ENCODE measurements at places on chromosomes 13 and 19. TPM values are rescaled to one million over a fixed set of nuclear protein-coding genes. Genes with fewer than 3 reads are reported as not detected.
A peak's percentile ranks its signal among the peaks of the same experiment; 100 is the strongest.

The FGF22 gene
- 0.85 TPM for polyA plus RNA-seq

The LILRA2 gene
- polyA plus RNA-seq = 51.6 TPM

The DAND5 gene
- polyA plus RNA-seq = 0.01 TPM

The RYR1 gene
- 2.8 TPM for polyA plus RNA-seq

The ONECUT3 gene
- polyA plus RNA-seq = not detected

The ZNF665 gene
- polyA plus RNA-seq = 2.8 TPM

The METTL21C gene
- not detected for polyA plus RNA-seq

The IGFL2 gene
- polyA plus RNA-seq = not detected

DNA sequence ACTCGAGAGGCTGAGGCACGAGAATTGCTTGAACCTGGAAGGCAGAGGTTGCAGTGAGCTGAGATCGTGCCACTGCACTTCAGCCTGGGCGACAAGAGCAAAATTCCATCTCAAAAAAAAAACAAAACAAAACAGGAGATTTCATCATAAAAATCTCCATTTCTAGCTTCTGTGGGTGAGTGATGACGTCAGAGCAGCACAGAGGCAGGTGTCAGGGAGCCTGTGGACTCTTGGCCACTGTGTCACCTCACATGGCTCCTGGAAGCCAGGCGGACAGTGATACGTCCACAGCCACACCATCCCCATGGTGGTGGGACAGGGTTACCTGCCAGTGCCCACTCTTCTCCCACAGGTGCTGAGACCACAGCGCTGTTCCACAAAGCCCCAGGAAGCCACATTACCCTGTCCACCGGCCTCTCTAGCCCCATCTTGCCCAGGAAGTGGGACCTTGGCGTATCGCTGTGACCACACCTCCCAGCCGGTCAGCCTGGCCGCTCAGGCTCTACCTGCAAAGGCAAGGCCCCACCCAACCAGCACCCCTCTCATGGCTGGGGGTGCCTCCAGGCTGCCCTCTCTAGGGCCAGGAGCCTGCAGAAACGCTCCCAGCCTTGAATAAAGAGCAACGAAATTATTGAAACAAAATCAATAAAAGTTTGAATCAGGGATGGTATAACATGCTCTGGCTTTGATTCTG, 2.5 kb upstream of the FXYD3 start:
- no peaks in the 10 kb centered on the region for H3K36me3 ChIP-seq
- no peaks in the 10 kb centered on the region for H3K27me3 ChIP-seq
- no peaks in the 10 kb centered on the region for H3K4me1 ChIP-seq
- H3K4me3 ChIP-seq = no peak overlapping the region
- no peak for DNase-seq

- H3K4me3 ChIP-seq = peak overlapping the region; percentile 5
- peak overlapping the region; percentile 95 for H3K27ac ChIP-seq
- peaks cover 6% of the 10 kb centered on the region for H3K36me3 ChIP-seq
Measured at GRCh38 chr19:36128392-36128736, 11.5 kb upstream of the CAPNS1 start.

GRCh38 chr19:4914736-4915501, 5.6 kb downstream of the UHRF1 start:
- no peak overlapping the region for H3K27ac ChIP-seq
- peaks cover 20% of the 10 kb centered on the region for H3K4me1 ChIP-seq
- no peak for DNase-seq
- no peaks in the 10 kb centered on the region for H3K36me3 ChIP-seq
- H3K4me3 ChIP-seq = no peak overlapping the region
- H3K27me3 ChIP-seq = no peaks in the 10 kb centered on the region

- no peak overlapping the region for H3K4me3 ChIP-seq
- H3K27me3 ChIP-seq = no peaks in the 10 kb centered on the region
- H3K27ac ChIP-seq = no peak overlapping the region
- peaks cover 4% of the 10 kb centered on the region for H3K4me1 ChIP-seq
Measured at GRCh38 chr13:44899967-44900366, 89.3 kb downstream of the NUFIP1 start.

DNA sequence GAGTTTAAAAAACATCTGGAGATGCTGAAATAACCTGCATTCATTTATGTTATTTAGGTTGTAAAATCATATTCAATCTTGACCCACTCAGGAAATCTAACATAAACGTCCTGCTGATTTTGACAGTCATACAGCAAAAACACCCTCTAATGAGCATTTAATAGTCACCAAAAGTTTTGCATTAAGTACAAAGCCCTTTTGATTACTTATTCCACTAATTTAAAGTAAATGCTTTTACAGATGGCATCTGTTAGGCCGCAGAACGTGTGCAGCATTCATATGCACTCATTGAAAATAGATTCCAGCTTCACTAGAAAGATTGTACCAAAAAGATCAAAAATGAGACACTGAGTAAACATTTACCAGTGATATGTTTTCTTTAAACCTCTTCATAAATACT, 1295.1 kb downstream of the EFNB2 start:
- DNase-seq = no peak
- no peaks in the 10 kb centered on the region for H3K27me3 ChIP-seq
- no peak overlapping the region for H3K27ac ChIP-seq

DNA sequence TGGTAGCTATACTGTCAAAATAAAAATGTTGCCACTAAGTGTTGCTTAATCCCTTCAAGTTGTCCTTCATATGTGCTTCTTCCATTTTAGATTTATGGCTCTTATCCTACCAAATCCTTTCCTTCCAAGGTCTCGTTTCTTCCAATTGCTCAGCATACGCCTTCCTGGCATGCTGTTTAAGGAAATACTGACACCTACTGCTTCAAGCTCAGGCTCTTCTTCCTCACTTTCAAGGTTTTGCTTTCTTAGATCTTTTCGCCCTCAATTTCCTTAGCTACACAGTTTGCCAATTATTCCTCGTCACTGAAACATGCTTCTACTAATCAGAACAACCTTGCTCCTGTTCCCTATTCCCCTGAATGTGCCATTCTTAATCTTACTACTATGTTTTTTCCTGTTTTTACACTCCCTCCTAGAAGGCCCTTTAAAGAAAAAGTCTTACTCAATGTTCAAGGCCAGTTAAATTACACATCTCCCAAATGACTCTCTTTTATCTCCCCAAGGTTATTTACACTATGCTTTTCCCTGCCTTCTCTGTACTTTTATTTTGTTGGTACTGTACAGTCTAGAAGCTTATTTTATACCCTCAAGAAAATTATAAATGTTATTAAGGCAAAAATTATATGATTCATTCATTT, 343.1 kb downstream of the MZT1 start:
- H3K36me3 ChIP-seq = no peaks in the 10 kb centered on the region
- no peaks in the 10 kb centered on the region for H3K4me1 ChIP-seq
- H3K27ac ChIP-seq = no peak overlapping the region
- H3K4me3 ChIP-seq = no peak overlapping the region

DNA sequence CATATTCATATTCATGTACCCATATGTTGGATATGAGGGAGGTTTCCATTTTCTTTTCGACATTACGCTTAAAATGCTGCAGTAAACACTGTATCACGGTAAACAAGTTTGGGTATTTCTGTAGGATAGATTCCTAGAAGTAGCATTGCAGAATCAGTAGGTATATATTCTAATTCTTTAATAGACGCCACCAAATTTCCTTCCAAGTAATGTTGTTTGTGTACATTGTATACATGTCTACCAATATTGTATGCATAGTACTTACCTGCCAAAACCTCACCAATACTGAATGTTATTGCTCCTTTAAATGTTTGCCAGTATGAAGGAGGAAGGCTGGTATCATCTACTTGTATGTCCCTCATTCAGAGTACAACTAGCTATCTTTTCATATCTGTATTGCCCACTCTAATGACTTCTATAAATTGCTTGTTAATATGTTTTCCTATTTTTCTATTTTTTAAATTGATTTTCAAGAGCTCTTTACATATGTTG, 56.1 kb upstream of the ZNF536 start:
- peaks cover 2% of the 10 kb centered on the region for H3K27me3 ChIP-seq
- no peak overlapping the region for H3K4me3 ChIP-seq
- DNase-seq = no peak
- H3K4me1 ChIP-seq = peaks cover 9% of the 10 kb centered on the region
- H3K36me3 ChIP-seq = no peaks in the 10 kb centered on the region

- H3K36me3 ChIP-seq = no peaks in the 10 kb centered on the region
- DNase-seq = peak; percentile 52
- H3K27ac ChIP-seq = no peak overlapping the region
- H3K4me3 ChIP-seq = no peak overlapping the region
- H3K4me1 ChIP-seq = no peaks in the 10 kb centered on the region
Measured at GRCh38 chr13:35489050-35489449, 12.6 kb upstream of the MAB21L1 start.

DNA sequence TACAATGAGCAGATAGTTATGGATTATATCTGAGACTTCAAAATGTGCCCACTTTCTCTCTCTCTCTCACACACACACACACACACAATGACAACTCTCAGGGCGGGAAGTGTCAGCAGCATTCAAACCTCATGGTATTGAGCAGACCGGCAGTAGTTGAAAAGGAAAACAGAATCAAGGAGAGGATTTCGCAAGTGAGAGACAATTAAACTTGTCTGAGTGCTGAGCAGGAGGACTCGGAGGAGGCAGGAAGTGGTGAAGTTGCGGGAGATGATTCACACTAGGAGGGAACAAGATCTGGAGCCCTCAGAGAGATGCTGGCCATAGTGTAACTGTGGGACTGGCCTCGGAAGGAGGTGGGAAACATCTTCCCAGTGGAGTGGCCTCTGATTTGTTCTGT, 353.1 kb downstream of the EFNB2 start:
- H3K4me1 ChIP-seq = no peaks in the 10 kb centered on the region
- H3K36me3 ChIP-seq = no peaks in the 10 kb centered on the region
- no peak overlapping the region for H3K27ac ChIP-seq

DNA sequence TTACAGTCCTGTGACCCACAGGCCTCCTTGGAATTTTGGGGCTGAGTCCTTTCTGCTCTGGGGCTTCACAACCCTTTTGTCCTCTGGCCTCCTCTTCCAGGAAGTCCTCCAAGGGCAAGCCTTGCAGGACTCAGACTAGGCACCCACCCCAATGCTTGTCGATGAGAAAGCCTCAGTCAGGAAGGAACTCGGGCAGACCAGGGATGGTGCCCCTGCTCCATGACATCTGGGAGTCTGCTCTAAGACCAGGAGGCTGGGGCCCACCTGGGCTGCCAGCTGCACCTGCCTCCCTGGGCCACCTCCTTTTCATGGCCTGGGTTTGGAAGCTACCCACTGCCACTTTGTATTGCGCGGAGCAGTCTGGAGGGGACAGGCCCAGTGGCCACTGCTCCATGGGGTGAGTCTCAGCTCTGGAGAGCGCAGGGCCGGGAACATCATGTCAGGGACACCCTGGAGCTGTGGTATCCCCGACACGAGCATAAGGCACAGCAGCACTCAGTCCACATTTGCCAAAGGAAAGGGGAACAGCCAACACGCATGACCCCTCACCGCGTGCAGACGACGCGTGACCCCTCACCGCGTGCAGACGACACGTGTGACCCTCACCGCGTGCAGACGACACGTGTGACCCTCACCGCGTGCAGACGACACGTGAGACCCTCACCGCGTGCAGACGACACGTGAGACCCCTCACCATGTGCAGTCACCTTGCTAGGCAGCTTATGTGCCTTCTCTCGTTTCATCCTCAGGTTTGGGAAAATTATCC, 10.8 kb downstream of the C2CD4C start:
- H3K36me3 ChIP-seq = no peaks in the 10 kb centered on the region
- DNase-seq = no peak
- H3K4me3 ChIP-seq = no peak overlapping the region
- H3K4me1 ChIP-seq = no peaks in the 10 kb centered on the region

GRCh38 chr19:17052439-17052838, 22.8 kb downstream of the HAUS8 start:
- peak; percentile 44 for DNase-seq
- no peaks in the 10 kb centered on the region for H3K4me1 ChIP-seq
- no peak overlapping the region for H3K27ac ChIP-seq
- H3K4me3 ChIP-seq = no peak overlapping the region
- H3K27me3 ChIP-seq = no peaks in the 10 kb centered on the region

- H3K27ac ChIP-seq = no peak overlapping the region
- peaks cover 57% of the 10 kb centered on the region for H3K36me3 ChIP-seq
- H3K27me3 ChIP-seq = no peaks in the 10 kb centered on the region
- no peak overlapping the region for H3K4me3 ChIP-seq
Measured at GRCh38 chr19:2199215-2199614, 35.5 kb downstream of the DOT1L start.

DNA sequence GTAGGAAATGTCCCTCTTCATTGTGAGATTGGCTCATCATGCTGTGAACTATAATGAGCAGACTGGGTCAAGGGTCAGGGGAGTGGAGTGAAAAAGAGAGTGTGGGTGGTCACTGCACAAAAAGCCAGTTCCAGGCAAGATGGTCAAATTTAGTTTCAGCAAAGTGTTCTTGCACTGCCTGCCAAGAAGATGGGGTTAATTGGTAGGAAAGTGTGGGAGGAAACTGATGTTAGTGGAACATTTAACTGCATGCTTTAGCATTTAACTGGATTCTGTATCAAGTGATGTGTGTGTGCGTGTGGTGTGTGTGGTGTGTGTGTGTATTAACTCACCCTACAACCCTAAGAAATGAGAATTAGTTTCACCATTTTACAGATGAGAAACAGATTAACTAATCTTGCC, 131.6 kb downstream of the COG6 start:
- H3K4me3 ChIP-seq = no peak overlapping the region
- no peak for DNase-seq
- H3K27ac ChIP-seq = no peak overlapping the region
- H3K4me1 ChIP-seq = no peaks in the 10 kb centered on the region
- no peaks in the 10 kb centered on the region for H3K36me3 ChIP-seq
- H3K27me3 ChIP-seq = no peaks in the 10 kb centered on the region

- H3K27me3 ChIP-seq = no peaks in the 10 kb centered on the region
- peak; percentile 35 for DNase-seq
- no peak overlapping the region for H3K4me3 ChIP-seq
- H3K36me3 ChIP-seq = peaks cover 4% of the 10 kb centered on the region
- H3K27ac ChIP-seq = peak overlapping the region; percentile 82
Measured at GRCh38 chr19:3098515-3099346, 4.6 kb downstream of the GNA11 start.

DNA sequence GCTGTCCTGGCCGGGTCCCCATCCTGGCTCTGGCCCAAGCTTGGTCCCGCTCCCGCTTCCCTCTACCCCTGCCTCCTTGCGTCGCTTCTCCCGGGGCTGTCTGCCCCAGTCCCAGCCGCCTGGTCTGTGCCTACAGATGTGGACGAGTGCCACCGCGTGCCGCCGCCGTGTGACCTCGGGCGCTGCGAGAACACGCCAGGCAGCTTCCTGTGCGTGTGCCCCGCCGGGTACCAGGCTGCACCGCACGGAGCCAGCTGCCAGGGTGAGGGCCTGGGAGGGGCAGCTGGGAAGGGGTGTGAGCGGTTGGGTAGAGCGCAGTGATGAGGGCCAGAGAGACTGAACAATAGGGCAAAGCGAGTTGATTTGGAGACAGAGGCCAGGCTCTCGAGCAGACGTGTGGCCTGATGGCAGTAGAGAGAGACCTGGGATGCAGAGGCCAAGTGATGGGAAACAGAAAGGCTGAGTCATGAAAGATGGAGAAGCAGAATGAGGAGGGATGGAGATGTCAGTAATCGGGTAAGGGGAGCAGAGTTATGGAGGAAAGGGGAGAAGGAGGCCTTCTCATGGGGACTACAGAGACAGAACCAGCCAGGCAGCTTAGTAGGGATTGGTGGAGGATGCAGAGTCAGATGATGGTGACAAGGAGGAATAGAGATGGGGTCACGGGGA, 9.4 kb downstream of the LTBP4 start:
- no peak overlapping the region for H3K4me3 ChIP-seq
- H3K27me3 ChIP-seq = no peaks in the 10 kb centered on the region
- H3K36me3 ChIP-seq = no peaks in the 10 kb centered on the region
- peak; percentile 46 for DNase-seq

Measured in lung (tissue), 17 donors.